ENCODE measurements at places on chromosomes 5 and 9.

- DNase-seq: no peak
Observed at GRCh38 chr5:78221964-78222451, 72.5 kb downstream of the AP3B1 start.

GRCh38 chr9:75685062-75685461 lies 205.4 kb upstream of the PCSK5 start:
- DNase-seq: no peak

GRCh38 chr9:27347889-27348288 lies 50.9 kb upstream of the EQTN start:
- DNase-seq: no peak

DNA sequence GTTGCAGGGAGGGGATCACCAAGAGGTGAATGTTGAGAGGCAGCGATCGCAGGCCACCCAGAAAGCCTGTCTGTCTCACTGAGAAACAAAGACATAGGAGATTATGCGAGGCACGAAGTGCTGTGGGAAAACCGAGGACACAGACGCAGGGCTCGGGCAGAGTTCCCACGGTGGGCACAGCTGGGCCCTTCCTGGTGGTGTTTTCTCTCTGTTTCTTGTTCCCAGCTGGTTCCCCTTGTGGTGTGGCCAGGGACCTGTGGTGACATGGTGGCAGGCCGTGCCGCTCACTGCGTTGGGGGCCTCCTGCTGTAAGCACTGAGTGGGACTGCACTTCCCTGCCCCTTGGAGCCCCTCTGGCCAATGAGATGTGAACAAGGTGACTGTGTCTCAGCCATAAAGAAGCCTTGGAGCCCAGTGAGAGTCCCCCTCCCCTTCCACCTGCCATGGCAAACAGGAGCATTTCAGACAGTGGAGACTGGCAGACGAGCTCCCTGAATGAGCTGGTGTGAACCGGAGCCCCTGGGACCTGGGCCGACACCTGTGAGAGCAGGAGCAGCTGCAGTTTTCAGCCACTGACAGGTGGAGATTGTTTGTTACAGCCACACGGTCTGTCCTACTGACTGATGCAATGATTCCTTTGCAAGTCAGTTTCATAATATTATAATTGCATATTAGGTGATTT lies 13.2 kb upstream of the IRX4 start:
- DNase-seq: no peak

DNA sequence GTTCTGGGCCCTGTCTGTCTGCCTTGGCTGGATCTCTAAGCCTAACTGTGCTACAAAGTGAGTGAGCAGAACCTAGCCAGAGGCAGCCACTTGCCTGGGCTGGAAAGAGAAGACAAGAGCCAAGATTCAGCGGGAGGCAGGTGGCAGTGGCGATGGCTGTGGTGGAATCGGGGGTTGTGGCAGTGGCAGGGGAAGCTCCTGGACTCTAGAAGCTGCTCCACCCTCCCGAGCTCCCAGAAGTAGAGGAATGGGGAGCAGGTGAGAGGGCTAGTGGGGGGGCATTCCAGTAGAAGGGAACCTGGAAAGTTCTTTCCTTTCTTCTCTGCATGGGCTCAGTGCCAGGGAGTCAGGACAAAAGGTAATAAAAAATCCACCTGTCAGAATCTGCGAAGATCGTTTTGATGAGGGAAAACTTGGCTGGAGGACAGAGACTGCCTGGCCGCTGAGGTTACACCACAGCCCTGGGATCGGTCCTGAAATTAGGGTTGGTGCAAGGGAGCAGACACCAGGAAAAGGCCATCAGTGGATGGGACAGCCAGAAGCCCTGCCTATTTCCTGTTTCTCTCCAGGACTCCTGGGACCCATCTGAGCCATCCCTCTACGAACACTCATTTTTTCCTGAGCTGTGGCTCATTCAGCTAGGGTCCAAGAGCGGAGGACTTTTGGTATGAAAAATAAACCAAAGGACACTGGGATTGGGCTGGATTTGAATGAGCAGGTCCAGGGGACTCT lies 1.6 kb downstream of the CRAT start:
- DNase-seq: no peak

- no peak for DNase-seq
Observed at GRCh38 chr9:107007402-107007801, 144.4 kb downstream of the ZNF462 start.

- no peak for DNase-seq
Observed at GRCh38 chr5:124528838-124529237, 217.6 kb downstream of the ZNF608 start.

DNA sequence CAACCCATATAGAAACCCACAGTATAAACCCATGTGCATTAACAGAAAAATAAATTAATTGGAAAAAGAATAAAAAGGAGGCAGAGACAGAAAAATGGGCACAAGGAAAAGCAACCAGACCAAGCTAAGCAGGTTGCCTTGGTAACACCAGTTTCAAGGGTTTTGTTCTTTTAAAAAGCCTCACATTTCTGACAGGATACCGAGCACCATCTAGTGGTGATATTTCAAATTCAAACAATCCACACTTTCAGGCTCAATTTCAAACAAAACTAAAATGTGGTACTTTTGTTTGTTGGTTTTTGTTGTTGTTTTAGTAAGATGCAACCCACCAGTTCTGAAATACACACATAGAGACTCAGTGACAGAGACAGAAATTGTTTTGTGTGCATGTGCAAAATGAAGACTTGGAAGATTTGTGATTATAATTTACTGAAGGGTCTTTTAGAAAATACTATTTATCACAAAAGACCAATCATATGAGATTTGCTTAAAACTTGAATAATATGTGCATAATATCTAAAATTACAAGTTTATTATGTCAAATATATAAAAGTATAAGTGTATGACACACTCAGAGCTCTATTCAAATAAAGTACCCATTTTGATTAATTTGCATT lies 318.2 kb downstream of the SLCO4C1 start:
- DNase-seq: no peak

DNA sequence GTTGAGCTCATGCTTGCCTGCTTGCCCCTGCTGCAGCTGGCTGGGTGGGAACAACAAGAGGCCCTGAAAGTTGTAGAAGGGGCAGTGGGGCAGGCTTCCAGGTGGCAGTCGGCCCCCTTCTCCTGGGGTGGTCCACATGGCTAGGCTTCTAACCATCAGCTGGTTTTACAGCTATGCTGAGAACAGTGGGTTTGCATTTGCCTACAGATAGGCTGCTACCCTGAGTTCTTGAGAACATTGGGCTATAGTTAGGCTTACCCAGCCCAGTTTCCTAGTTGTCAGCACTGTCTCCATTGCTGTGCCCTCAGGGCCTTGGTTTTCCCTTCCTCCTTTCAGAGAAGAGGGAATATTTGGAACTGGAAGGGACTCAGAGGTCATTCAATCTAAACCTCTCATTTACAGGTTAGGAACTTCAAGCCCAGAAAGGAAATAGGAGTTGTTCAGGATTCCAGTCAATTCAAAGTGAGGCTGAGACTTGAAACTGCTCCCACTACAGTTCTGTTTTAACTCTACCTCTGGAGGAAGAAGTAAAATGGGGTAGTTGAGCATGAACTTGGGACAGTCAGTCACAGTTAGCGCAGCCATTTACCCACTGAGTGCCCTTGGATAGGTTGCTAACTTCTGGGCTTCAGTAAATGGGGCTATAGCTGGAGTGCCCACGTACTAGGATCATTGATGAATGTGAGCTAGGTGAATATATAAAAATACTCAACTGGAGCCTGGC lies 11.5 kb downstream of the LARP1 start:
- no peak for DNase-seq

DNA sequence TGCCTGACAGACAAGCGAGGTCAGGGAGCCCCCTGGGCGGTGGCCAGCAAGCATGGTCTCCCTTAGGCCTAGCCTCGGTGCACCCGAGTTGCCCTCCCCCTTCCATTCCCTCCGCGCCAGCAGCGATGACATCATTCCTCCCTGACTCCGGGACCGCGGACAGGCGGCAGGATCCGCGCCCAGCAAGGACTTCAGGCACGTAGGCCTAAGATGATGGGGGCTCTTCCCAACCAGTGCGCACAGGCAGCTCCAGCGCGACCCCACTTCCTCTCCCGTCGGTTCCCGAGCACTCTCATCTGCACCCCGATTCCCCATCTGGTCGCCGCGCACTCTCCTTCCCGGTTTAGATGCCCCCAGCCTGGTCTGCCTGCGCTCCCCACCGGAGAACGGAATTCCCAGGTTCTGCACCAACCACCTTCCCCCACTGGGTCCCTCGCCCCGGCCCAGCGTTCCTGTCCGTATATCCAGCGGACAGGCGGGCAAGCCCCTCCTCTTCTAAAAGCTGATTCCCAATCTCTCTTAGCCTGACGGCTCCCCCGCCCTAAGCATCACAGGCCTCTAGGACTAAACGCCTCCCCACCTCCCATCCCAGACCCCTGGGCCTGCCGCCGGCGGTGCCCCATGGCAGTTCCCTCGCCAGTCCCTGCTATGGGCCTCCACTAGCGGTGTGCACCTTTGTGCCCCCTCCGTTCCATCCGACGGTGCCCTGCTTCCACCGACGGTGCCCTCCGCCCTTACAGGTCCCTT lies 931 bp downstream of the FAM219A start:
- DNase-seq: peak; percentile 28

DNA sequence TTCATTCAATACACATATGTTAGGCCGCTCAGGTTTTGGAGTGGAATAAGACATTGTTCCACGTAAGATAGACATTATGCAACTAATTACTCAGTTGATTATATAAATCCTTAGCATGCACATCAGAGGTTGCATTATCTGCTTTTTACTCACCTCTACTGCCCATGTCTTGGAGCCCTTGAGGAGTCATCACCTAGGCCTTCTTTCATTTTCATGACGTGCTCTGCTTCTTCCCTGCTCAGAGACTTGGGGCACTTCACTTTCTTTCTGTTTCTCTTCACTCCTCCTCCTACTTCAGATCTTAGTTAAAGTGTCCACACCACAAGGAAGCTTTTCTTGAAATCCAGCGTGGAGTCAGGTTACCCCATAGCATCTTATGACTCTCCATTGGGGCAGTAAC lies 241.1 kb downstream of the TLR4 start:
- DNase-seq: no peak

- DNase-seq: no peak
Observed at GRCh38 chr9:135221951-135222631, 134.6 kb downstream of the OLFM1 start.

GRCh38 chr5:143174714-143175398 lies 228.6 kb downstream of the NR3C1 start:
- DNase-seq: no peak

GRCh38 chr5:18602402-18602801 lies 968.1 kb downstream of the TAF11L14 start:
- DNase-seq: no peak

- DNase-seq: no peak
Observed at GRCh38 chr5:90949469-90950358, 391.1 kb downstream of the ADGRV1 start.

Measured in D721Med (cell line).